ENCODE measurements at places on chromosomes 3 and 15.

DNA sequence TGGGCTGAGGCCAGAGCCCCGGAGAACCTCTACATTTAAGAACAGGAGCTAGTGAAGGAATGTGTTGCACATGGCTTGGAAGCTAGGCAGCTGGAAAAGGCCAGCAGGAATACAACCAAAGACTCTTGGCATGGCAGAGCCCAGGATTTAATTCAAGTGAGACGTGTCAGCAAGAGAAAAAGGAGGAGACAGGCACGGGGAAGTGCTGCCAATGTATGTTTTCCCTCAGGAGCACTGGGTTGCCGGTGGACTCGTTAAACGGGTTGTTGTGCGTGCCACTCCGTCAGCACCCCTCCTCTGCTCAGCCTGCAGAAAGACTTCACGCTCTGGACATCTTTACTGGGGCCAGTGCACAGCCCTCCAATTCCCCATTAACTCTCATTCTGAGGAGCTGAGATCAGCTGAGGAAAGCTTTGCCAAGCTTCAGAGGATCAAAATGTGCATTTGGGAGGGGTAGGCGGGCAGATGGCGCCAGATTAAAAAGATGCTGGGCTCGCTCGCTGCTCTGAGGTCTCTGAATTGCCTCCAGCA, 103.7 kb downstream of the PDZRN3 start:
- DNase-seq, result no peak

- DNase-seq, result no peak
Measured at GRCh38 chr15:89542369-89542768, 32.9 kb upstream of the TICRR start.

DNA sequence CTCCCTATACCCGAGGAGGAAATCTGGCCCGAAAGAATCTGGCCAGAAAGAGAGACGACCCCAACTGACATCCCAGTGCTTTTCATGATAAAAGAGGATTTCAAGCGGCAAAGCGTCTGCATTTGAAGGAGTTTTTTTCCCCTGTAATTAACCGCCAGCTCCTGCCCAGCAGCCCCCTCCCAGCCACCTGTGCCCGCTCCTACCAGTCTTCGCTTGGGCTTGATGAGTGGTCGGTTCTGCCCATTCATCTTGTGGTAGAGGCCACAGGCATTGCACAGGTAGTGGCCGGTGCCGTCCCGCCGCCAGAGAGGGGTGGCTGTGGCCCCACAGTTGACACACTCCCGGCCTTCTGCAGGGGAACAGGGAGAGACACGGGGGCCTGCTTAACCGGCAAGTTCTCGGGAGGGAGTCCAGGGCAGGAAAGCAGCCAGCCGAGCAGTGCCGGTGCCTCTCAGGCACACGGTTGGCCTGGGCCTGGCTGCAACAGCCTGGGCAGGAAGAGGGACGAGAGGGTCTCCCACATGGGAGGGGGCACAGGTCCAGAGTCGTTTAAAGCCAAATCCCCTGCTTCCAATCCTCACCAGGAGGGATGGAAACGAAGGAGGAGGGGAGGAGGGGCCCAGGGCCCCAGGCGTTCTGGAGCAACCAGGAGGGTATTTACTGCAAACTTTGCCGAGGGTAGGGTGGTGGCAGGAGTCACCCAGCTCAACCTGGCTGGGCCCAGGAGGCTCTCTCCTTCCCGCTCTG, 9.2 kb downstream of the GATA2 start:
- peak; percentile 75 for DNase-seq

- DNase-seq, result no peak
Measured at GRCh38 chr3:179661777-179662176, 8.9 kb downstream of the USP13 start.

All from ELF-1 (cell line).